ENCODE measurements at places on chromosomes 1 and 21.

GRCh38 chr1:59199147-59199546 lies 97.7 kb upstream of the FGGY start:
- no peak for DNase-seq

DNA sequence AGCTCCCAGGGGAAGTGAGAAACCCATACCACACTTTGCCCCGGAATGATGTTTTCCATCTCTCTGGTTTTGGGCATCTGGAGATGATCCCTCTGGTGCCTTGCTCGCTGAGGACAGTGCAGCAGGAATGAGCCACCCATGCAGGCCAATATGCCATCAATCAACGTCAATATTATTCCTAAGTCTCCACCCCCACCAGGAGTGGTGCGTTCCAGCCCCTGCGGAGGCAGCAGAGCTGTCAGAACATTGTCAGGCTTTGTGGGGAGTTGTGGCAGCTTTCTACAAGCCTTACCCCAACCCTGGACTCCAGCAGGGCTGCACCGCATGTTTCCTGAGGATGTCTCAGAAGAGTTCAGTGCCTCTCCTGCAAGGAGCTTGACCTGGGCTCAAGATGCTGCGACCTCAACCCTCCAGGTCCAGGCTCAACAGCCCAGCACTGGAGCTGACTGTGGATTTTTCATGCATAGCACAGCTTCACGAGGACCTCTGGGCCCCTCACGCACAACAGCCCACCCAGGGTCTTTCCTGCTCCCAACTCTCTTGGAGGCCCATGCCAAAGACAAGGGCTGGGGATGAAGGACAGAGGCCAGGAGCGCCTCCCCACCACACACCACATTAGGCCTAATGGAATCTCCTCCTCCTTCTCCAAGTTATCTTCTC lies 67.5 kb downstream of the PSMG1 start:
- no peak for DNase-seq

GRCh38 chr1:26701266-26701994 lies 5.6 kb downstream of the ARID1A start:
- DNase-seq: no peak

DNA sequence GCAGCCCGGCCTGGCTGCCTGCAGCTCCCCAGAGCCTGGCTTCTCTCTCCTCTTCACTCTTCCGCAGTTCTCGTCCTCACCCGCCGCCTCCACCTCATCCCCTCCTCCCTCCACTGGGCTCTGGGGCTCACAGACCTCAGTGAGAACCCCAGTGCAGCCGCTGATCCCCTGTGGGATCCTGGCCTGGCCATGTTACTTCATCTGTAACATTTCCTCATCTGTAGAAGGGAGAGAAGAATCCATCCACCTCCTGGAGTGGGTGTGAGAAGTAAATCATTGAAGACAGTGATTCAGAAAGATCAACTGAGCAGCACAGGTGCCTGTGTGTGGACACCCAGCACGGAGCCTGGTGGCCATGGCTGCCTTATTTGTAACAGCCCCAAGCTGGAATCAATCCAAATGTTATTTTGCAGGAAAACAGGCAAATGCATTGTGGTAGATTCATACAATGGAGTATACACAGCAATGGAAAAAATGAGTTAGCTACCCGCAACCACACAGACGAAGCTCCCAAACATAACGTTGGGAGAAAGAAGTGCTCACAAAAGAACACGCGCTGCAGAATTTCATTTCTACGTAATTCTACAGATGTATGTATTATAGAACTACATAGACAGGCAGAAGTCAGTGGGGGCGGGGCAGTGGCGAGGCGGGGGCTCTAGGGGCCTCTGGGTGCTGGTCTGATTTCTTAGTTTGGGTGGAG lies 8.7 kb downstream of the LAPTM5 start:
- DNase-seq: no peak

GRCh38 chr1:27959792-27960603 lies at the start of gene XKR8:
TSS of gene XKR8 (plus strand) at chr1:27959973. CDS start at chr1:27960070, 97 bp downstream.
- peak; percentile 40 for DNase-seq

DNA sequence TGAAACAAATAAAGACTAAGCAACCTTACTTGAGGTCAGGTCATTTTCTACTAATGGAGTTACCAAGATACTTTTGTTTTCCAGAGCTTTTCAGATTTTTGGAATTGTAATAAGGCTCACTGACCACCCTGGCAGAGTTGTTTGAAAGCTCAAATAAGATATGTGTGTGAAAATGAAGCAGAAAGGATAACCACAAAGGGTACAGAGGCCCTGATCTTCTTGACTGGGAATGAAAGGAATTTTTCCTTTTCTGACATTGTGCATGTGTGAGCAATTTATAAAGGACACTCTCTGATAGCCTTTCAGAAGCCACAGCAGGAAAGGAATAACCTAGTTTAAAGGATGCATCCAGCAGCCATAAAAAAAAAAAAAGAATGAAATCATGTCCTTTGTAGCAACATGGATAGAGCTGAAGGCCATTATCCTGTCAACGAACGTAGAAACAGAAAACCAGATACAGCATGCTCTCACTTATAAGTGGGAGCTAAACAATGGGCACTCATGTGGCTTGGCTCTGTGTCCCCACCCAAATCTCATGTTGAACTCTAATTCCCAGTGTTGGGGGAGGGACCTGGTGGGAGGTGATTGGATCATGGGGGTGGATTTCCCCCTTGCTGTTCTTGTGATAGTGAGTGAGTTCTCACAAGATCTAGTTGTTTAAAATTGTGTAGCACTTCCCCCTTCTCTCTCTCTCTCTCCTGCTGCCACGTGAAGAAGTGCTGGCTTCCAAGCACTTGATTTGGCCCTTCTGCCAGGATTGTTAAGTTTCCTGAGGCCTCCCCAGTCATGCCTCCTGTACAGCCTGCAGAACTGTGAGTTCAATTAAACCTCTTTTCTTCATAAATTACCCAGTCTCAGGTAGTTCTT lies 3.1 kb upstream of the SRP9 start:
- DNase-seq: no peak

DNA sequence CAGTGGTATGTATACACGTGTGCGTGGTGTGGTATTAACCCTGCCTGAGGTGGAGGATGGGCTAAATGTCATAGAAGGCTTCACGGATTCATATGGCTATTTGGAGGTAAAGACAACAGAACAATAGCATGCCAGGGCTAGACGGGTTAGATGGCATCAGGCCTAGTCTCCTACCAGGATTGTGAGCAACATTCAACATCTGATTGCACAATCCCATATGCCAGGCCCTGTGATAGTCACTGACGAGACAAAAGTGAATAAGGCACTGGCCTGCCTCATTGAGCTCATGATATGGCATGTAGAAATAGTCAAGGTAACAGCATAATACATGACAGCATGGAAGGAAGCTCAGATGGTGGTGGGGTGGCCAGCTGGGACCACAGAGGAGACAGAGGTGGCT lies 167.1 kb upstream of the BEND5 start:
- no peak for DNase-seq

GRCh38 chr1:2200308-2200943 lies 5.9 kb upstream of the FAAP20 start:
- DNase-seq: no peak

Data from stromal cell of bone marrow (primary cell).